ENCODE measurements at places on chromosomes 13 and 19. TPM values are rescaled to one million over a fixed set of nuclear protein-coding genes. Genes with fewer than 3 reads are reported as not detected.

Gene ZNF560
- total RNA-seq: 0.12 TPM

- DNase-seq: no peak
These were observed 16.2 kb downstream of the CAPN12 start for GRCh38 chr19:38727868-38728660.

GRCh38 chr19:5631567-5632240 is 8.8 kb downstream of the SAFB start:
- DNase-seq: no peak

GRCh38 chr19:51690454-51691073 is 2.6 kb upstream of the SPACA6 start:
- DNase-seq: peak; percentile 88

Gene ZNF548
- 11.9 TPM for total RNA-seq

Gene CYP4F22
- 0.29 TPM for total RNA-seq
